ENCODE measurements at places on chromosomes 4 and X.

DNA sequence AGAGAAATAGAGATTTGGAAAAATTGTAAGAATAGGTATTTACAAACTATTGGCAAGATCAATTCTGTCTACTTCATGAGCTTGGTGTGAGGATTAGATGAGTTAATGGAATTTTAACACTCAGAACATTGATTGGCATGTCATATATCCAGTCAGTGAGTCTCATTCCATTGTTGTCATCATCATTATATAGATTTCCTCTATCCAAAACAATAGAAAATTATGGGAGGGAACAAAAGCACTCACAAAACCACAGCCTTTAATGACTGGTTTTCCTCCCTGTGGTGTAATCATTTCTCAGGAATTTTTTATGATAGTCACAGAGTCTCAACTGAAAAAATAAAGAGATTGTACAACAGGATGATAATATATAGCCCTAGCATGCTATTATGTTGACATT, 21.1 kb downstream of the KLHL5 start:
- DNase-seq = no peak

DNA sequence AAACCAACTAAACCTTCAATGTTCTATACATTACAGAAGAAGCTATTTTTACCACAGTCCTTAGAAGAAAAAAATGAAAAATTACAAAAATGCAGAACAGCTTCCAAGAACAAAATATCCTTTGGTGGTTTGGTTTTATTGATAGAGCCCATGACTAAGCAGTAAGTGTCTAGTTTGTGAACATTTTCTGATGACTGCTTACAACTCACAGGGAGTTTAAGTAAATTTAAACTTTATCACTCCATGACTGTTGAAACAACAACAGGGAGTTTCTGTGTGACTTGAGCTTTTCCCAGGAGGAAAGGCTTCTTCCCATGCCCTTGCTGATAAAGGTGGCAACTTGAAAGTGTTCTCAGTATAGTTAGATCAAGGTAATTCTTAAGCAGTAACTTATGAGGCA, 2.9 kb downstream of the PF4 start:
- no peak for DNase-seq

- no peak for DNase-seq
Observed at GRCh38 chr4:125283707-125284279, 31.0 kb upstream of the FAT4 start.

DNA sequence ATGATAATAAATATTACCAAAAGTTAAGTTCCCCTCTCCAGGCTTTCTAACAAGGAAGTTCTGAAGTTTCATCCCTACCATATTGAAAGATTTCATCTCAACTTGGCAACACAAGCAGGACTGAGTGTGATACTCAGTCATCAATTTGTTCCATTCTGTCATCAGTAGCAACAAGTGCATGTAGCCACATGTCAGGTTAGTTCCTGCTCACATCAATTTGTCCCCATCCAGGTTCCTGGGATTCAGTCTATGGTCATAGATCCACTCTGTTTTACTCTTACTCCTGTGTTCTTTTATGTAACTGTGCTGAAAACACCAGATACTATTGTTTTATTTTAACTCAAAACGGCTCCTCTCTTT, 22.2 kb downstream of the SMPX start:
- DNase-seq = no peak

DNA sequence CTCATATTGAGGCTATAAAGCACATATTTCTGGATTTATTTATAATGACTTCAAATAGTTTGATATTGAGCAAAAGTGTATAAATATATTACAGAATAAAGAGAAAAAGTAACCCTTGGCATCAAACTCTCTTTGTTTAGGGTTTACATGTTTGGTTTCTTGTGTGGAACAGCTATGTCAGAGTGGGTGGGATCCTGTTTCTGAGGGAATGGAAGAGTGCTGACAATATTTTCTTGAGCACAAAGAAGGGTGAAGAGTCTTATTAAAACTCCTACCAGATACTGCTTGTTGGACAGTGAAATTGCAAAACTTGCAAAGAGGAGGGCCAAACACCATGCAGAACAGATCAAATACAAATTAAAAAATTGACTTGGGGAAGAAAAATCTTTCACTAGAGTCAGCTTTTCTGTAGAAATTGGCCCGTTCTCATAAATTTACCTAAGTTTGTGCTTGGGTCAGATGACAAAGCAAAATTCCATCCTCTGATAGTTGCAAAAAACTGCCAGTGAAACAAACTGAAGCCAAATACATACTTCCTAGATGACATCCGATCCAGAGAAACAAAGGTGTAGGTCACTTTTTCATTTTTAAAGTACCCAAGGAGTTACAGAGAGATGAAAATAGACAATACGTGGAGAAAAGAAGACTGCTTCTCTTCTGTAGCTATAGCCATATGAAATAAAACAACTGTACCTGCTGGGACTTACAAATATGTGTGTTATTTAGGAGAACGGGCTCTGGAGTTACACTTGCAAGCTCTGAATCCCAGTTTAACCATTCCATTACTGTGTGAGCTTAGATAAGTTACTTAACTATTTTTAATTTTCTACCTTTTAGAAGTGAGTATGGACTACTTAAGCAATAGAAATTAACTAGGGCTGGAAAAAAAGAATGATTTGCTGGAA, 133.3 kb downstream of the MAML3 start:
- DNase-seq = no peak
